Activated CD4-positive, alpha-beta T cell treated with anti-CD3 and anti-CD28 coated beads, Interleukin-2, amount 50 U/mL, for 1 hour (primary cell): ENCODE measurements at places on chromosomes 5 and 9.

DNA sequence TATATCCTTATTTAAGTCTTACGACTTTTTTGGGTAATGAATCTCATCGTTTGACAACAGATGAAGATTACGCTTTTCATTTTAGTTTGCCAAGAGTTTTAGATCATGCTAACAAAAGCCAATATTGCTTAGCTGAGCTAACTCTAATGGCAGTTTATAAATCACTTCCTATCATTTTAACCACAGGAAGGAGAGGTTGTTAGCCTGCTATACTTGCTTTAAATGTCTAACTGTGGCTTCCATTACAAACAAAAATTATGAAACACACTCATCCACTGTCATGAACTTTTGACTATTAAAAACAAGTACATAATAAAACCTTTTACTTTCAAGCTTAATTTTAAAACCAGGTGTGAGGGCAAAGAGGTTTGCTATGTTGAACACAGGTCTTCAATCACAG lies 53.7 kb upstream of the ANKH start:
- DNase-seq, result no peak

- no peak for DNase-seq
Measured at GRCh38 chr5:94010814-94011213, 269.4 kb upstream of the POU5F2 start.

DNA sequence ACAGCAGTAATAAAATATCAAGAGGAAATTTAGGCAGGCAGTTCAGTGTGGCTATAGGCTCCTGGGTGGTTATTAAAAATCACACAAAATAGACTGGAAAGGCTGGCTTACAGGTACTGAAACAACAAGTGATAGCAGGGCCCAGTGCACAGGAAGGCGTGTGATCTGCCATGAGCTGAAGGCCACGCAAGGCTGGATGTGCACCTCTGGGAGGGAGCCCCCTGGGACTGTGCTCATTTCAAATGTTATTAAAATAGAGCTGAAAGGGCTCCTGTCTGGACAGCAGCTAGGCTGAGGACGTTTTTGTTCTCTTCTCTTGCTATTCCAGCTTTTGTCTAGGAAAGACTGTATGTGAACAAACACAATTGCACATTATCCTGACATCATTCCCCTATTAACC lies 324.3 kb upstream of the RFX3 start:
- no peak for DNase-seq

DNA sequence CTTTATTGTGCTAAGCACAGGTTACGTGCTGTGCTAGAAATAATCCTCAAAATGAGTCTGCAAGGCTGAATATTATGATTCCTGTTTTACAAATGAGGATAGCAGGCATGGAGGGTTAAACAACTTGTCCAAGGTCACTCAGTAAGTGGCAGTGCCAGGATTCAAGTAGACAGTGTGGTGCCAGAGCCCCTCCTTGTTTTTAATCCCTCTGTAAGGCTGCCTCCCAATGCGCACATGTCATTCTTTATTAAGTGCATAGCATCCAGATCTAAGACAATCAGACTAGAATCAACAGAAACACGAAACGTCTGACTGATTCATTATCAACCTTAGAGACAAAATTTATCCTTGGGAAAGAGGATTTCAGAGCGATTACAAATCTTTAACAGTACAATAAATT lies 199.6 kb downstream of the SMARCA2 start:
- no peak for DNase-seq

- DNase-seq, result no peak
Measured at GRCh38 chr9:92615790-92616189, 54.1 kb downstream of the IPPK start.

DNA sequence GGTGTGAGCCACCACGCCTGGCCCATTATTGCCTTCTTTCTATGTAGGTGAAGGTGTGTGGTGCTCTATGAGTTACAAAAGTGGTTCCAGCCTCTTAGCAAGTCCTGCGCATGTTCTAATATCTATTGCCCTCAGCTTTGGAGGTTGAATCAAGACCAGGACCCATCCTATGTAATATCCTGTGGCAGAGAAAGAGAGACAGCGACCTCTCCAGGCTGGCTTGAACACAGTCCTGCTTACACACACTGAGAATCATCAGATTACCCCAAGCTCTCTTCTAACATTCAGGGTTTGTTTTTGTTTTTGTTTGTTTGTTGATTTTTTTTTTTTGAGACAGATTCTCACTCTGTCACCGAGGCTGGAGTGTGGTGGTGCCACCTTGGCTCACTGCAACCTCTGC lies 94.7 kb upstream of the OSMR start:
- no peak for DNase-seq

DNA sequence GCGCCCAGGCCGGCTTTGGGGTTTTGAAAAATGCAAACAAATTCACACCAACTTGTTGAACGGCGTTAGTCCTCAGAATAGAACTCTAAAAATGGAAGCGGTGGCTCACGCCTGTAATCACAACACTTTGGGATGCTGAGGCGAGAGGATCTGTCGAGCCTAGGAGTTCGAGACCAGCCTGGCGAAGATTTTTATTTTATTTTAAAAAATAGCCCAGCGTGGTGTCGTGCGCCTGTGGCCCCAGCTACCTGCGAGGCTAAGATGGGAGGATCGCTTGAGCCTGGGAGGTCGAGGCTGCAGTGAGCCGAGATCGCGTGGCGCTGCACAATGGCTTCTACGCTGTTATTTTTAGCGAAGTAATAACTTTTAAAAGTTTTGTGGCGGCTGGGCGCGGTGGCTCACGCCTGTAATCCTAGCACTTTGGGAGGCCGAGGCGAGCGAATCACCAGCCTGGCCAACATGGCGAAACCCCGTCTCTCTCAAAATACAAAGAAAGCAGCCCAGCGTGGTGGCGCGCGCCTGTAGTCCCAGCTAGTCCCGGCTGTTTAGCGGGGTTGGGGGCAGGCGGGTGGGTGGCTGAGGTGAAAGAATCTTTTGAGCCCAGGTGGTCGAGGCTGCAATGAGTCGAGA lies 694 bp upstream of the PLIN2 start:
- DNase-seq, result peak; percentile 26

DNA sequence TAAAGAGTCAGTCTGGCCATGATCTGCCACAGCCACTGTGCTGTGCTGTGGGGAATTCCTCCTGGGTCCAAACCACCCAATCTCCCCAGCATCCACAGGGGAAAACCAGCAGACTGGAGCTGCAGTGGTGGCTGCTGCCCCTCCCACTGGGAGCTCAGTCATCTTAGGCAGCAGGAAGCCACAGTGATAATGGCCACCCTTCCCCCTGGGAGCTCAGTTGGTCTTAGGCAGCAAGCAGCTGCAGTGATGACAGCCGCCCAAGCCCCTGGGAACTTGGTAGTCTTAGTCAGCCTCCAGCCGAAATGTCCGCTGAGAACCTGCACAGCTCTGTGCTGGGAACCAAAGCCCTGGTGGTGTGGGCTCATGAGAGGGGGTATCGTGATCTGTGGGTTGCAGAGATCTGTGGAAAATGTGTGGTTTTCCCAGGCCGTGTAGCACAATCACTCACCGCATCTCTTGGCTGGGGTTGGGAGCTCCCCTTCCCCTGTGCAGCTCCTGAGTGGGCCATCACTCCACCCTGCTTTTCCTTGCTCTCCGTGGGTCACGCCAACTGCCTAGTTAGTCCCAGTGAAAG lies 38.4 kb upstream of the SMIM15 start:
- DNase-seq, result no peak

DNA sequence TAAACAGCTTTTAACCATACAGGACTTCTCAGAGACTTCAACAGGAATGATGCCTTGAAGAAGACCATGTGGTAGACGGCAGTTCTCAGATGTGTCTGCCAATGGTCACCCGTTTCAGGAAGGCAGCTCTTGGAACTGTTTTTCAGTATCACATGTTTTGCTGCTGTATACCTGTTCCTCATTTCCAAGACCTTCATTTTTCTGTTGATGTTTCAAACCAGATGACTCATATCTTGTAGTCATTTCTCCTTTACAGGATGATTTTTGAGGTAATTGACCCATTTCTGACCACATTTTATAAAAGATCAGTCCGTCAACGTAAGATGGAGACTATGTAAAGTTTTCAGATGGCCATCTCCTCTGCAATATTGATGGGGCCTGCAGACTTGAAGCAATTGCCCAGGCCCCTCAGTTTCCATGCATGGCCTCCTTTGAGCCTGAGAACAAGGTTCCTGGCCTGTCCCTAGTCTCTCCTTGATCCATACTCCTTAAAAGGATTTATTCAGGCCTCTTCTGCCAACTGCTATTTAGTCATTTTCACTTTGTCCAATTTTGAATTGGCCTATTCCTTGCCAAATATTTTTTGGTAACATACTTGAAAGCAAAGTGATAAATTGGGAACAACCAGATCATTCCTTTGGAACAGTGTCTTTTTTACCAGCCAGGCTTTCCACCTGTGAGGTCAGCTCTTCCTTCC lies 128.6 kb downstream of the PDZD2 start:
- no peak for DNase-seq

- DNase-seq, result no peak
Measured at GRCh38 chr5:127330116-127330515, 39.5 kb downstream of the MEGF10 start.
